Fibroblast of upper back skin (primary cell): ENCODE measurements at places on chromosomes 5 and 9.
A peak's percentile ranks its signal among the peaks of the same experiment; 100 is the strongest.

DNA sequence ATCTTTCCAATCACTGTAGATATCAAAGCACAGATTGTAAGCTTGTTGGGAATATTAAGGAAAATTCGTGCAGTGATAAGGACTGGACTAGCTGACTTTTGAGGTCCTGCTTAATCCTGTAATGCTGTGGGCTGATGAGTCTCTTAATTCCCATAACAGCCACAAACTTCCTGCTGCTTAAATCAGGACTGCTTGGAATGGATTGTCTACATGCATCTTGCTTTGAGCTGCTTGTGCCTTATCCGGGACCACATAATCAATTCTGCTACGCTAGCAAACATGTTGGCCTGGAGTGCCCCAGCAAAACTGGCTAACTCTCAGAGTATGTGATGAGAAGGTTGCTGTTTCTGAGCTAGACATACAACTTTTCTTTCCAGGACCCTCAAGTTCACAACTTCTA is 79.6 kb downstream of the SNCAIP start:
- no peak for DNase-seq

GRCh38 chr9:124283228-124283814 is 25.6 kb downstream of the NEK6 start:
- DNase-seq, result no peak

- peak; percentile 15 for DNase-seq
These were observed 352.2 kb downstream of the PLK2 start for GRCh38 chr5:58107704-58108103.

- DNase-seq, result no peak
These were observed 284.1 kb downstream of the CTNND2 start for GRCh38 chr5:11620172-11620571.

GRCh38 chr9:16744394-16744793 is 126.1 kb downstream of the BNC2 start:
- peak; percentile 76 for DNase-seq

DNA sequence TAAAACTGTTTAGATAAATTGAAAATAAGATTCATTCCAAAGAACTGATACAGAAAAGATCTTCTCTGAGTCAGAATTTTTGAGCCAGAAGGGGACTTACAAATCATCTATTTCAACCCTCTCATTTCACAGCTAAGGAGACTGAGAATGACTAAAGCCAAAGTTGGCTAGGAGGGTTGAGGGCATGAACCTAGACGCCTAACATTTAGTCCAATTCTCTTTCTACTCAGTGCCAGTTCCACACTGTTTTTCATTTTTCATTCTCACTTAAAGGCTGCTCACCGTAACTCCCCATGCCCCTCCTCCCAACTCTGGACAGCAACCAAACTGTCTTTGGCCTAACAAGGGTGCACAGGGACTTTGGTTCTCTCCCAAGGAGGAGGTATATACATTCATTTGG is 364.0 kb downstream of the NDUFS4 start:
- DNase-seq, result peak; percentile 43
